ENCODE measurements at places on chromosomes 16 and 17.

DNA sequence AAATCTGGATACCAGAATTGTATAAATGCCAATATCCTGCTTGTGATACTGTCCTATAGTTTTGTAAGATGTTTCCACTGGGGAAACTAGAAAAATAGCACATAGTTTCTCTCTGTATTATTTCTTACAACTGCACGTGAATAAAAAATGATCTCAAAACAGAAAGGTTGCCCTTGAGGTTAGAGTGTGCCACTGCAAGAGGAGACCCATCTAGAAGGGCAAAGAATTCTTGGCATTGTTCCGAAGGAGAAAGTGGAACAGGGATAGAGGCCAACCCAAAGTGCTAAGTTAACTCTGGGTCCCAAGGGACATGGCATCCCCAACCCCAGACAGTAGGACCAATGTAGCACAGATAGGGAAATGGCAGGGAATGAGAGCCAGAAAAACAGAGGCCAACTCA, 477.5 kb upstream of the HSBP1 start:
- no peak for DNase-seq

- DNase-seq: no peak
Observed at GRCh38 chr17:17305281-17305801, 2.2 kb downstream of the NT5M start.

- no peak for DNase-seq
Observed at GRCh38 chr17:46732160-46732559, 86.3 kb downstream of the WNT3 start.

GRCh38 chr16:86834451-86835035, 256.2 kb downstream of the FOXL1 start:
- peak; percentile 25 for DNase-seq
